CD8-positive, alpha-beta memory T cell (primary cell): ENCODE measurements at places on chromosomes 4 and X.

- H3K27me3 ChIP-seq = no peaks in the 10 kb centered on the region
- DNase-seq = no peak
- no peaks in the 10 kb centered on the region for H3K4me1 ChIP-seq
- H3K4me3 ChIP-seq = no peak overlapping the region
Measured at GRCh38 chrX:24662352-24662751, 15.2 kb upstream of the PCYT1B start.

DNA sequence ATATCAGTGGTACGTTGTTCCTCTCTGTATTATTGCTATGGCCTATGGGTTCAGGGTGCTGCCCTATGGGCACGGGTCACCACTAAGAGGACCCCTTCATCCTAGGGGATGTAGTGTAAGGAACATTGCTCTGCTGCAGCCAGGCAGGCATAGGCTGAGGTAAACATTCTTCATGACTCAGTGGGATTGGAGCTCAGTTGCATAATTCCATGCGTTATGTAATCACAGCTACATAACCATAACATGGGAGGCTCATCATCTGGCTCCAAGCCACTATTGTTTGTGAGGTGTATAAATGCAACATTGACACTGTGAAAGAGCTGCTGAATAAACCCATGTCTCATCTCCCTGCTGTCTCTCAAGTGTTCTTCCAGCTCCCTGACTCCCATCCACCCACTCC is 375.2 kb downstream of the MAGEE1 start:
- DNase-seq = no peak
- no peaks in the 10 kb centered on the region for H3K27me3 ChIP-seq
- H3K36me3 ChIP-seq = no peaks in the 10 kb centered on the region
- H3K4me1 ChIP-seq = no peaks in the 10 kb centered on the region
- H3K27ac ChIP-seq = no peak overlapping the region

- peaks cover 9% of the 10 kb centered on the region for H3K27me3 ChIP-seq
- H3K4me1 ChIP-seq = no peaks in the 10 kb centered on the region
- H3K36me3 ChIP-seq = no peaks in the 10 kb centered on the region
- no peak overlapping the region for H3K27ac ChIP-seq
- no peak overlapping the region for H3K4me3 ChIP-seq
- DNase-seq = no peak
Measured at GRCh38 chr4:36414248-36414647, 132.8 kb downstream of the DTHD1 start.

- no peaks in the 10 kb centered on the region for H3K4me1 ChIP-seq
- no peak overlapping the region for H3K27ac ChIP-seq
- DNase-seq = no peak
- H3K27me3 ChIP-seq = no peaks in the 10 kb centered on the region
- H3K4me3 ChIP-seq = no peak overlapping the region
Measured at GRCh38 chrX:44303119-44303518, 40.4 kb downstream of the EFHC2 start.

DNA sequence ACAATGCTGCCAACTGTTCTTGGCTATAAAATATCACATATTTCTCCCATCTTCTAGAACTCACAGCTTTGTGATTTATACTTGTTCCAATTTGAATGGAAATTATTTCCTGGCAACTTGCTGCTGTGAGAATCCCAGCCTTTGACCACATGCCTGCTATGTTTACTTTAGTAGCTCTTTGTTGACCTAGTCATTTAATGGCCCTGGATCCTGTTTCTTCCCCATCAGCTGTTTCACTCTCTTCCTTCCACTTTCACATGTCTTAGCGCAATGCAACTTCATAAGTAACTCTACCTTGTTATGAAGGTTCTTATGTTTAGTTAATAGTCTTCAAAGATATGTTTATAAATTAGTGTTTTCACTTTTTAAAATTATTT is 1973.6 kb upstream of the AGA start:
- H3K4me1 ChIP-seq = no peaks in the 10 kb centered on the region
- no peak overlapping the region for H3K27ac ChIP-seq
- no peaks in the 10 kb centered on the region for H3K27me3 ChIP-seq
- H3K36me3 ChIP-seq = no peaks in the 10 kb centered on the region
- DNase-seq = no peak
- H3K4me3 ChIP-seq = no peak overlapping the region

DNA sequence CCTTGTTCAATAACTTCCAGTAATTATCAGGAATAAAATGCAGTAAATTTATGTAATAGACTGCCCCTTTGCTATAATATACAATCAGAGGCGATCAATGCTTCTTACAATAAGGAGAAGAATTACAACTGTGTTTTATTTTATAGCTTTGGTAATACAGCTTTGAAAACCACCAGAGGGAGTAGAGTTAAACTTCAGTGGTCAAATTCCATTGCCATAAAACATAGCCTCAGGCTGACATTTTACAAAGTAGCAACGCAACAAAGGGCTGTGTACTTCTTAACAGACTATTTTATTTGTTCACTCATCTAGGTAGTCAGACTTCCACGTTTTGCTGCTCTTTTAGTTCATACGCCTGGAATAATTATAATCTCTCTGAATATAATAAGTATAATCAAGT is 58.5 kb downstream of the TEX13C start:
- H3K36me3 ChIP-seq = no peaks in the 10 kb centered on the region
- no peaks in the 10 kb centered on the region for H3K27me3 ChIP-seq
- no peaks in the 10 kb centered on the region for H3K4me1 ChIP-seq
- H3K27ac ChIP-seq = no peak overlapping the region

GRCh38 chr4:54781756-54782155 is 124.0 kb downstream of the KIT start:
- no peaks in the 10 kb centered on the region for H3K36me3 ChIP-seq
- DNase-seq = no peak
- H3K4me3 ChIP-seq = no peak overlapping the region
- H3K27ac ChIP-seq = no peak overlapping the region

GRCh38 chrX:154420402-154420756 is 8.1 kb upstream of the ATP6AP1 start:
- no peaks in the 10 kb centered on the region for H3K27me3 ChIP-seq
- H3K4me1 ChIP-seq = no peaks in the 10 kb centered on the region
- no peak for DNase-seq
- H3K27ac ChIP-seq = no peak overlapping the region
- H3K36me3 ChIP-seq = no peaks in the 10 kb centered on the region
- H3K4me3 ChIP-seq = no peak overlapping the region

DNA sequence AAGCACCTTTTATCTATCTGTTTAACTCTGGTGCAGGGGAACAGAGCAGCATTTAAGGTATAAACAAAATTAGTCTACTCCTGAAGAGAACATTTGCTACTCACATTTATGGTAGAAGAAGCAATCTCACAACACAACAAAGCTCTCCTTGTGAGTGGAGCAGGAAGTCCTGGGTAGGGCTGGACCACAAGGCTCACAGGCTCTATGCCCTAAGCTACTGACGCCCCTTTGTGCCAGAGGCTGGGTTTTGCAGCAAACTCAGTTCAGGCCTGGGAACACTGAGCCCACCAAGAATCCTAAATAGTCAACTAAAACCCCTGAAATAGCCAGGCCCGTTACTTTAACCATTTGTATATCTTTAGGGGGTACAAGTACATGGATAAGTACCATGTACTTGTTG is 4.7 kb upstream of the ZXDB start:
- H3K27ac ChIP-seq = no peak overlapping the region
- no peaks in the 10 kb centered on the region for H3K27me3 ChIP-seq
- no peak overlapping the region for H3K4me3 ChIP-seq
- no peak for DNase-seq

GRCh38 chr4:153684971-153685371 is 891 bp downstream of the TLR2 start:
- H3K4me1 ChIP-seq = peaks cover 4% of the 10 kb centered on the region
- no peaks in the 10 kb centered on the region for H3K36me3 ChIP-seq
- H3K27ac ChIP-seq = no peak overlapping the region
- H3K27me3 ChIP-seq = peaks cover 6% of the 10 kb centered on the region
- DNase-seq = no peak

- DNase-seq = no peak
- H3K36me3 ChIP-seq = no peaks in the 10 kb centered on the region
- H3K4me3 ChIP-seq = no peak overlapping the region
- no peaks in the 10 kb centered on the region for H3K4me1 ChIP-seq
- no peak overlapping the region for H3K27ac ChIP-seq
Measured at GRCh38 chrX:68714856-68715255, 67.4 kb downstream of the STARD8 start.

- peak overlapping the region; percentile 26 for H3K4me3 ChIP-seq
- H3K36me3 ChIP-seq = no peaks in the 10 kb centered on the region
- H3K27ac ChIP-seq = no peak overlapping the region
Measured at GRCh38 chr4:38310446-38311043, 350.3 kb downstream of the PTTG2 start.

DNA sequence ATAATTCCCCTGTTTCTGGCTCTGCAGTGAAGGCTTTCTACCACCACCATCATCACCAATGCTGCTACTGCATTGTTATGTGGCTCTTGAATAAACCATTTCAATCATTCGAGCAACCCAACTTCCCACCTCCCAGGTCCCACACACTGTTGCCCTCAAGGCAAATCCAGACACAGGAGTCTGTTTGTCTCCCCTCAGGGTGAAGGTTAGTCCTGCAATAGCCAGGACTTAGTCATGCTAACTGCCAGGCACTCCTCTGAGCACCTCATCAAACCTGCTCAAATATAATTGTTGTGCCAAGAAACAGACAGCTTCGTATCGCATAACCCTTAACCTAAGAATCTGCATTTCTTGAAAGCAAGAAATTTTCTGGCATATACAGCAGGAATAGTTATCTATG is 213.2 kb downstream of the KDR start:
- H3K4me3 ChIP-seq = no peak overlapping the region
- no peak for DNase-seq
- no peaks in the 10 kb centered on the region for H3K27me3 ChIP-seq
- H3K27ac ChIP-seq = no peak overlapping the region

DNA sequence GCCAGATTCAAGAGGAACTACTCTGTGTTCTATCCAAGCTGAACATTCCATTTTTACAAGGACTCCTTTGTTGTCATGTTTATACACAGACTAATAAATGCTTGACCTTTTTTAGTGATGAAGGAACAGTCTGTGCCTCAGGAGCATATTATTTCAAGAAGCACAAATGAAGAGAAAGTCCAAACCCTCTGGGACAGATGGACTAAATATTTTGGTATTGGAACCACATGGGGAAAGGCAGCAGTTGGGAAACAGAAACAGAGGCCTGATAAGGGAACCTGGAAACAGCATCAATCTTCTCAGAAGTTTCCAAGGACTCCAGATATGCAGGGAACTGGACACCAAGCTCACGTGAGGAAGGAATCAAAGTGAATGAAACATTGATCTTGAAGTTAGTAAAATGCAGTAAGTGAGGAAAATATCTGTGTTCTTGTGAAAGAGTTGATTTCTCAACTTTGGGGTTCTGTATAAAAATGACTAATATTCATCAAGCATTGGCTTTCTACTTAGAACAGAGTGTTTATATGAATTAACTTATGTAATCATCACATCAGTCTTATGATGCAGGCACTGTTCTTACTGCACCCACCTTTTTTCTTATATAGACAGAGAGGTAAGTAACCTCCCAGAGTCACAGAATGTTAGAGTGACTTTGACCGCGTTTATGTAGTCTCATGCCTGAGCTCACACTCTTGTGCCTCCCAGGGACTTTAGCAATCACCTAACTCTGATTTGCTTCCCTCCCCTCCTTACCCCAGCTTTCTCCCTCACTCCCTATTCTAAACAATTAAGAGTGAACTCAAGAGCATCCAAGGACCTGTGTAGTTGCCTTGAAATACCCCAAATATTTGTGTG is 148.9 kb upstream of the JADE1 start:
- no peak overlapping the region for H3K27ac ChIP-seq
- no peaks in the 10 kb centered on the region for H3K36me3 ChIP-seq
- H3K4me3 ChIP-seq = no peak overlapping the region
- H3K4me1 ChIP-seq = peaks cover 4% of the 10 kb centered on the region
